ENCODE measurements at places on chromosomes 1 and 21. TPM values are rescaled to one million over a fixed set of nuclear protein-coding genes. Genes with fewer than 3 reads are reported as not detected.

ZMYM1 gene
- polyA plus RNA-seq, result 5.7 TPM

DNA sequence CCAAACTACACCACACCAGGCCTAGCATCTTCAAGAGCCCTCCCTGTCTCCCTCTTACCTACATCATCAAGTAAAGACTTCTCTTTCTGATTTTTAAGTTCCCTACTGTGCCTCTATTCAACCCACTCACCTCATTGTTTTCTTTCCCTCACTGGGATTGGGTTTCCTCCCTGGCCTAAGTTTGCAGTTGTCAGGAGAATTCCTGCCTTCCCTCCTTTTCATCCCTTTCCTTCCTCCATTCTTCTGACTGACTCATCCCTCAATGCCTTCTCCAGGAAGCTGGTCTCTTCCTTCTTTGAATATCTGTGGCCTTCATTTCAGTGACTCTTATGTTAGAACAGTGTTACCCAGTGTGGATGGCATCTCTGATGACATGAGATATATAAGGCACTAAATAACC is 139.9 kb upstream of the KIAA0040 start:
- DNase-seq, result no peak

DNA sequence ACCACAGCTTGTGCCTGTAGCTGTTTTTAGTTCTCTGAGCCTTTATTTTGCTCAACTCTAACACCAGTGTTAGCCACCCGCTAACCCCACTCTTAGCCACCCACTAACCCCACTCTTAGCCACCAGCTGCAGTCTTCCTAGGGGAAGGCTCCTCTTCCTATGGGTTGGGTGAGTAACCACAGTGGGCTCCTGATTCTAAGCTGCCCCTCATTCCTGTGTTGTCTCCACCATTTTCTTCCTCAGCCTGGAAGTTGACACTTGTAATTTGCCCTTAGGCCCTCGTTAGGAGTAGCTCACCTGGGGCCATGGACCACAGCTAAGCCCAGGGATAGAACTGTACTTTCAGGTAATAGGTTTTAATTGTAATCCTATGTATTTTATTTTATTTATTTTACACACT is 782.9 kb upstream of the TPTE start:
- DNase-seq, result no peak

DNA sequence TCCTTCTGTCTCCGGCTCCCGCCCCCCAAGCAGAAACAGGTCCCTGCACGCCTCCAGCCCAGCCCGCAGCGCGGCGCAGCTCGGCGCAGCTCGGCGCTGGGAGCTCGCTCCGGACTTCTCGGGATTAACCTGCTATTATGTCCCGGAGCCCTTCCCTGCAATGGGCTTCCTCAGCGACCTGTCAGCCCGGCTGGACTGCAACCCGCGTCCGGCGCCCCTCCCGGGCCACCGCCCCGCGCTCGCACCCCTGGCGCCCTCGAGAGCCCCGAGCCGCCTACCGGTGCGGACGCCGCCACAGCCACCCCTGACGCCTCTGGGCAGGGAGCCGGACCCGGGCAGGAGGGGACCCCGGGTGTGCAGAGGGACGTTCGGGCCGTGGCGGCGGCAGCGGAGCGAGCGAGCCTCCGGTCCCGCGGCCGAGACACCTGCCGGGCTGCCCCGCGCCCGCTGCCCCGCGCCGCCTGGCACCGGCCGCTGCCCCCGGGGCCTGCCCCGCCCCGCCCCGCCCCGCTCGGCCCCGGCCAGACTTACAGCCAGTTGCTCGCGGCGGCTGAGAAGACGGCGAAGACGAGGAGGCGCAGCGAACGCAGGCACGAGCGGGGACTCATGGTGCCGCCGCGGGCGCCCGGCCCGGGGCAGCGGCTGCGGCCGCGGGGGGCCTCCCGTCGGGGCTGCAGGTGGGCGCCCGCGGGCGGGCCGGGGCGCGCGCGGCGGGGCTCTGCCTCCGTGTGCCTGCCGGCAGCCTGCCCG is 407 bp downstream of the WNT4 start:
- DNase-seq, result no peak

DNA sequence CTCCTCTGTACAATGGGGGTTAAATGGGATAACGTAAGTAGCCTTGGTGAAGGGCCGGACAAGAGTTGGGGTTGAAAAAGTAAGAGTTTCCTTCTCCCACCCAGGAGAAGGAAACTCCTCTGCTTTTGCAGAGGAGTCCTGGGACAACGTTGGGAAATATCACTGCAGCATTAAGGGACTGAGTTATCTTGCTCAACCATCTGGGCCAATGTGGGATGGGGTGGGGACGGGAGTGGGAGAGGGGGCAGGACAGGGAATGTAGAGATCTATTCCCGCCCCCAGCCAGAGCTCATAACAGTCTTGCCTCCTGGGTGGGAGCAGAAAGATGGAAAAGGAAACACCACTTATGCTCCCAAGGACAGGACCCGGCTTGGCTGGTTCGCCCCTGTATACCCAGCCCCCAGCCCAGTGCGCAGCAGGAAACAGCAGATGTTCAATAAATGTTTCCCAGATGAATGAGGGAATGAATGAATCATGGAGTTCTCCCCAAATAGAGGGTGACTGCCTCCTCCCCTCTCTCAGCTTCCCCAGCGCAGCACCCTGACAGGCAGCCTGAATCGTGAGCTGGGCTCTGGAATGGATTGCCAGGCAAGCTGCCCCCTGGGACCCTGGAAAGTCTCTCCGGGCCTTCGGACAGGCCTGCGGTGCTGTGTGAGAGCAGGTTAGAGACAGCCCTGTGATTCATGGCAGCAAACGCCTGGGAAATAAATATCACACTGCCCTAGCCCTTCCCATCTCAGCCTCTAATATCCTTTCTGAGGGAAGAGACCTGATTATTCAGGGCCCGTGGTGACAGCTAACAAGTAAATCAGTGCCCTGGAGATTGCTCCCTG is 24.8 kb downstream of the FBXO2 start:
- DNase-seq, result no peak

GRCh38 chr21:27505516-27505915 is 538.6 kb upstream of the ADAMTS5 start:
- DNase-seq, result peak; percentile 70
